ENCODE measurements at places on chromosomes 11 and 22.

DNA sequence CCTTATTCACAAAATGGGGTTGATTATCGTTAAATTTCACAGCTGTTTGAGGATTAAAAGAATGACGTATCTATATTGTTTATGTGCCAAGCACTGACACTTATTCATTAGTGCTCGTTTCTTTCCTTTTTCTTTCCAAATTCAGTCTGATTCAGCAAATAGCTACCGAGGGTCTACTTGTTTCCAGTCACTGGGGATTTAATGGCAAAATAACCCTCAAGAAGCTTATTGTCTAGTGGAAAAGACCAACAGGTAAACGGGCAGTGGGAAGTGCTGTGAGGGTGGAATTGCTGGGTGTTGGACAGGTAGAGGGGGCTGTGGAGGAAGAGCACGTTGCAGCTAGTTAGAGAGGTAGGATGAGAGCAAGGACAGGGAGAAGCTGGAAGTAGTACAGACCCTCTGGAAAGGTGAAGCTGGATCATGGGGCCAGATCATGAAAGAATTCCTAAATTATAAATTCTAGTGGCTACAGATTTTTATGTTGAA is 48.3 kb upstream of the BIRC3 start:
- no peak for DNase-seq

DNA sequence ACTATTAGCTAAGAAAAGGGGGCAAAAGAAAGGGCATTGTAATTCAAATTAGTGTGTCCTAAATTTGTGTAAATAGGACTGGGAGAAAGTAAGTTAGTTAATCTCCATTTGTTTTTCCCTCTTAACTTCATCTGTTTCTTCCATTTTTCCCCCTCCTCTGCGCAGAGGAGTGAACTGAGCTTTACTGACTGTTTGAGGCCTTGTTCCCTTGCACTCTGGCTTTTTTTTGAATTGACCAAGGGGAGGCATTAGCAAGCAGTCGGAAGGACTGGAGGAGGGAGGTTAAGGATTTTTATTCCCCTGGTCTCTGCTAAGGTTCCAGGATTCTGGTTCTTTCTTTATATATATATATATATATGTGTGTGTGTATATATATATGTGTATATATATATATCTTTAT is 15.2 kb upstream of the FANCF start:
- no peak for DNase-seq

- no peak for DNase-seq
Observed at GRCh38 chr11:130729678-130730300, 186.5 kb downstream of the SNX19 start.

DNA sequence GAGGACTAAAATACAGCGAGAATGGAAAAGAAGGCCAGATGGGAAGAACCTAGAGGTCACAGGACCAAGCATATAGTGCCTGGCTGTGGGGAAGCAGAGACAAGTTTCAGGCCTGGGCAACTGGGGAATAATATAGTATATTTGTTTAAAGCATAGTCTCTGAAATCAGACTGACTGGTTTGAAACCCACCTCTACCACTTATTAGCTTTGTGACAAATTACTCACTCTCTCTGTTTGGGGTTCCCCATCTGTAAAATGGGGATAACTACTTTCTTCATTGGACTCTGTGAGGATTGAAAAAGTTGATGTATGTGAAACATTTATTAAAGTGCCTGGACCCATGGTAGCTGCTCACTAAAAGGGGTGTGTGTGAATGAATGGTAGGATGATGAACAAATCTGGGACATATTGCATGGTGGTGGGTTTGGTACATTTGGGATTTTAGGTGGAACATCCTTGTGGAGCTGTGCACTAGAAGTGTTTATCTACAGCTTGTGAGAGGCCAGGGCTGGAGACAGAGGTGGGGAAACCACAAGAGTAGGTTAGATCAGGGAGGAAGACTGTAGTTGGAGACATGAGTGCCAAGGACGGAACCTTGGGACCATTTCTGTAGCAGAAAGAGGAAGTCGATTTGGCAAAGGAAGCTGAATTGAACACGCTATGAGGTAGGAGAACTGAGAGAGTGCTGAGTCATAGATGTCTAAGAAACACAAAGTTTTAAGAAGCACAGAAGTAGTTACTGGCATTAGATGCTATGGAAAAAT is 52.6 kb downstream of the SWAP70 start:
- DNase-seq = no peak

- no peak for DNase-seq
Observed at GRCh38 chr11:131465746-131466145, 95.3 kb downstream of the NTM start.

GRCh38 chr11:13777341-13777985 is 109.0 kb downstream of the FAR1 start:
- DNase-seq = no peak

GRCh38 chr22:22949953-22950352 is 62.3 kb downstream of the IGLL5 start:
- DNase-seq = no peak

DNA sequence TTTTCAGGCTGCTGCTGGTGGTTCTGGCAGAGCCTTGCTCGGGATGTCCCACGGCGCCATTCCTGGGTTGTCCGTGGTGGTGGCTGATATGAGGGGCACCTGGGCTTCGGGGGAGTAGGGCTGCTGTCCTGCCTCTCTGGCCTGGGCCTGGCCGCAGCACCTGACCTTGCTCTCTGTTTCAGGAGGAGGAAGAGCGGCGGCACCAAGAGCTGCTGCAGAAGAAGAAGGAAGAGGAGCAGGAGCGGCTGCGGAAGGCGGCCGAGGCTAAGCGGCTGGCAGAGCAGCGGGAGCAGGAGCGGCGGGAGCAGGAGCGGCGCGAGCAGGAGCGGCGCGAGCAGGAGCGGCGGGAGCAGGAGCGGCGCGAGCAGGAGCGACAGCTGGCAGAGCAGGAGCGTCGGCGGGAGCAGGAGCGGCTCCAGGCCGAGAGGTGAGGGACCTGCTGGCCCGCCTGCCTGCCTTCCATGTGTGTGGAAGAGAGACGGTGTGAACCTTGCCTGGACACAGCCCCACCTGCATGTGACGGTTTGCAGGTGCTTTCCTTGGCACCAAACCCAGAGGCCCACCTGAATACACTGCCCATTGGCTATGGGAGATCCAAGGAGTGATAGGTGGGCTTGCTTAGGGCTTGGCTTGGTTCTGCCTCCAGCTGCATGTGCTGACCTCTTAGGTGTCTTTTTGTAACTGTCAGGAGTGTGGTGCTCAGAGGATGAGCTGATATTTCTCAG is 22.8 kb downstream of the INCENP start:
- no peak for DNase-seq

DNA sequence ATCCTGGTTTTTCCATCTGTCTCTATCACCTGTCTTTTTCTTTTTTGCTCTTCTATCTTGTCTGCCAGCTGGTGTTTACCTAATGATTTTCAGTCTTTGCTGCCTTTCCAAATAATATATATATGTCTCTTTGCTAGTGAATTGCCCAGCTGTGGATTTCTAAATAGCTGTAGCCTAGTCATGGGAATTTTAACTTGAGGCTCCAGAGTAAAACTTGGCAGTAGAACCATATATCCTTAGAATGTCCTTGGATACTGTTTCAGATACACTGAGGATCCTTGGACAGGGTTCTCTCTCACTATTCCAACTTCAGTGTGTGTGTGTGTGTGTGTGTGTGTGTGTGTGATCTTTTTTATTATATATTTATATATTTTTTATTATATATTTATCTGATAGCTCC is 2285.3 kb downstream of the LRRC4C start:
- no peak for DNase-seq

GRCh38 chr11:44176546-44177213 is 81.2 kb downstream of the EXT2 start:
- DNase-seq = no peak

DNA sequence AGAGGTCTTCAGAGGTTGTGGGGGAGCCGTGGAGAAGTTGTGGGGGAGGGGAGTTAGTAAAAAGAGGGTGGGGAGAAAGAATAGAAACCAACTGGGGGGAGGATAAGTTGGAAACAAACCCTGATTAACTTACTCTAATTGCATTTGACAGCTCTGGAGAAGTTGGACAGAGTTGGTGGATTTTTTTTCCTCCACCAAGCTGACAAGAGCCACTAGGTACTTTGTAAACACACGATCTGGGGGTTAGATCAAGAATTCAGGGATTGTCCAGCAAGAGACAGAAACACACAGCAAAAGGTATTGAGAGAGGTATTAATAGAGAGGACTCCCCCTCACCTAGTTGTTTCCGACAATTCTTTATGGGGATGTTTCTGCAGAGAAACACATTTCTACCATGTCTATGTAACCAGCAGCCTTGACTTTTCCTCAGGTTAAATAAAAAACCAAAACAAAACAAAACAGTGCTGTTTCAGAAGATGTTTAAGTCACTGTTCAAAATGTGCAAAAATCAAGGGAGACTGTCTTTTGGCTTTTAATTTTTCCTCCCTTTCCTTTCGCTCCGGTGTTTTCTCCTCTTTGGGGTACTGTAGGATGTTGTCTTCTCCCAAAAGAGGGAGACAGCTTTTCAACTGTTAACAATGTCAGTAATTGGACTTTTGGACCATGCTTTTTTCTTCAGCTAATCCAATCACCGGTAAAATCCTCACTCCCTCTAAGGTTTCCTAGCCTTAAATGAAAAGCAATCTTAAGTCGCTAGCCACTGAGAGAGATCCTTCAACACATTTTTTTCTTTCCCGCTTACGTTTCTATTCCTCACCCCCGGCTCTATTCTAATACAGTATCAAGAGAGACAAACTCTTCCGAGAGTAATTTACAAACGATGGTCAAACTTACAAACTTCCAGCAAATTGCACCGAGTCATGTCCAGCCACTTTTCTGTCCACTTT is 708 bp downstream of the MAML2 start:
- no peak for DNase-seq

- no peak for DNase-seq
Observed at GRCh38 chr11:127738771-127739286, 738.3 kb upstream of the KIRREL3 start.

DNA sequence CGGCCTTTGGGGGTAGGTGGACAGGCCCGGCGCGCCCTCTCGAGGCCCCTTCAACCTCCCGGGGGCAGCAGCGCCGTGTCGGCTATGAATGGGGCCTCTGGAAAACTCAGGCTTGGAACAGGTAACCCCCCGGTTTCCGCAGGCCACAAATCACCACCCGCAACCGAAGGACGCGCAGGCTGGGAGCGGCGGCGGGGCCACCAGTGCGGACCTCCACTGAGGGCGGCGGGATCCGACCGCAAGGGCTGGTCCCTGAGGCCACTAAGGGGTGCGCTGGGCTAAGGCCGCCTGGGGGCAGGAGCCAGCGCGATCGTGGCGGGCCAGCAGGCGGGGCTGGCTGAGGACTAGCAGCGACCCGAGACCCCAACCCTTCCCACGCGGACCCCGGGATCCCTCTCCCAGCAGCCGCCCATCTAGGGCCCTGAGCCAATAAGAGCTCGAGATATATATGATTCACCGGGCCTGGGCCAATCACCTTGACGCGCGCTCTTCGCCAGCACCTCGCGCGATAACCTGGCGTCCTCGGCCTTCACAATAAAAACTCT is 609 bp upstream of the ATF4 start:
- DNase-seq = peak; percentile 98

GRCh38 chr11:1226226-1226985 is 3.5 kb downstream of the MUC5B start:
- DNase-seq = no peak

DNA sequence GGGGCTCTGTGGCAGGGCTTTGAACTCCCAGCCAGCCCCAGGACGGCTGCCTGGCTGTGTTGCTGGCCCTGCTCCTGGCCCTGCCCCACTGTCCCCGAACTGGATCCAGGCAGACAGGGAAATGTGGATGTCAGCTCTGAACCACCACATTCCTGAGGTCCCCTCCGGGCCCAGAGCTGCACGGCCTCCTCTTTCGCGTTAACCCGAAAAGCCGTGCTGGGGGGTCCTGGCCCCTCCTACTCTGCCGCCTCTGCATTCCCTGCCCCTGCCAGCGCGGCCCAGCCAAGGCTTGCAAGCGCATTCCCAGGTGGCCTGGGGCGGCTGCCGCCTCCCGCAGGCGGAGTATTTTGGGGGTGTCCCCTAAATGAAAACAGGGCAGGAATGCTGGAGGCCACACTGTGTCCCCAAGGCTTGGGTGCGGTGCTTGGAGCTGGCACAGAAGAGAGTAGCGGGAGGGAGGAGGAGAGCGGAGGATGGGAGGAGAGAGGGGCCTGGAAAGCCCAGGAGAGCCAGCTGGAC is 5.4 kb downstream of the LINC01488 start:
- DNase-seq = no peak

- DNase-seq = no peak
Observed at GRCh38 chr11:35167426-35167954, 28.5 kb downstream of the CD44 start.
